ENCODE measurements at places on chromosomes 5 and 9.

DNA sequence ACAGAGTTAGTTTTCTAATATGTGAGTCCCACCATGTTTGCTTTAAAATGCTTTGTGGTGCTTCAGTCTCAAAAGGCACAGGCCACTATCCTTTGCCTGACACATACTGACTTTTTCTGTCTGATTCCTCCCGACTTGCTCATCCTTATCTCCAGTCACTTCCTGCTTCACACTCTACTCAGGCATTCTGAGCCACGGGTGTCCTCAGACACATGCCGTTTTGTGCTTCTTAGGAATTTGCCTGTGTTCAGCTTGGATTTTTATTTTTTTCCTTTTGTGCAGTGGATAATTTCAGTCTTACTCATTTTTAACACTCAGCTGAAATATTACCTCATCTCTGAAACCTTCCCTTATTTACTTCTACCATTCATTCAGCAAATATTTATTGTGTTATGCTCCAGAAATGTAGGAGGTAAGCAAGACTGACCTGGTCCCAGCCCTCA, 54.1 kb downstream of the MAN2A1 start:
- no peak for DNase-seq

GRCh38 chr9:34992376-34992951, 2.9 kb downstream of the DNAJB5 start:
- peak; percentile 66 for DNase-seq

DNA sequence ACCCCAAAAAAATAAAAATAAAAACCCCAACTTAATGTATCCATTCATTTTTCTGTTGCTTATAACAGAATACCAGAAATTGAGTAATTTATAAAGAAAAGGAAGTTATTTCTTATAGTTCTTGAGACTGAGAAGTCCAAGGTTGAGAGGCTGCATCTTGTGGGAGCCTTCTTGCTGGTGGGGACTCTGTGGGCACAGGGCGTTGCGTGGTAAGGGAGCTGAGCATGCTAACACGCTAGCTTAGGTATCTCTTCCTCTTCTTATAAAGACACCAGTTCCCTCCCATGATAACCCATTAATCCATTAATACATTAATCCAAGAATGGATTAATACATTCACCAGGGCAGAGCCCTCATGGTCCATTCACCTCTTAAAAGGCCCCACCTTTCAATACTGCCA, 150.9 kb downstream of the ZSWIM6 start:
- no peak for DNase-seq

GRCh38 chr9:81687521-81688261, 1.7 kb downstream of the TLE1 start:
- DNase-seq, result no peak

- no peak for DNase-seq
These were observed 96.1 kb upstream of the NFIL3 start for GRCh38 chr9:91519520-91520277.

DNA sequence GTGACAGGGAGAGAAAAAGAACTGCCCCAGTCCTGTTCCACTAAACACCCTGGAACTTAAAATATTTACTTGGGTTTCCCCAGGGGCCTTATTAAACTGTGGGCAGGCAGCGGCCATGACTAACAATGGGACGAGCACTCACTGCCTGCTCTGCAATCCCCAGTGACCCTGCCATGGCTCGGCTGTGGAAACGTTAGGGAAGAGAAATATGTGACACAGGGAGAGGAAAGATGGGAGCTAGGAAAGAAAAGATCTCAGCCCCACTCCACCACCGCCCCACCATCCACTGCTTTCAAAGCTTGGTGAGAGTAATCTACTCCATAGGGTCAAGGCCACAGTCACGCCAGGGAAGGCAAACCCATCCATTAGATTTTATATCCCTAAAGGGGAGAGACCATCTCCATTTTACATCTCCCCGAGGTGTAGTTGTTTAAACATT, 117.6 kb downstream of the EFNA5 start:
- DNase-seq, result no peak

DNA sequence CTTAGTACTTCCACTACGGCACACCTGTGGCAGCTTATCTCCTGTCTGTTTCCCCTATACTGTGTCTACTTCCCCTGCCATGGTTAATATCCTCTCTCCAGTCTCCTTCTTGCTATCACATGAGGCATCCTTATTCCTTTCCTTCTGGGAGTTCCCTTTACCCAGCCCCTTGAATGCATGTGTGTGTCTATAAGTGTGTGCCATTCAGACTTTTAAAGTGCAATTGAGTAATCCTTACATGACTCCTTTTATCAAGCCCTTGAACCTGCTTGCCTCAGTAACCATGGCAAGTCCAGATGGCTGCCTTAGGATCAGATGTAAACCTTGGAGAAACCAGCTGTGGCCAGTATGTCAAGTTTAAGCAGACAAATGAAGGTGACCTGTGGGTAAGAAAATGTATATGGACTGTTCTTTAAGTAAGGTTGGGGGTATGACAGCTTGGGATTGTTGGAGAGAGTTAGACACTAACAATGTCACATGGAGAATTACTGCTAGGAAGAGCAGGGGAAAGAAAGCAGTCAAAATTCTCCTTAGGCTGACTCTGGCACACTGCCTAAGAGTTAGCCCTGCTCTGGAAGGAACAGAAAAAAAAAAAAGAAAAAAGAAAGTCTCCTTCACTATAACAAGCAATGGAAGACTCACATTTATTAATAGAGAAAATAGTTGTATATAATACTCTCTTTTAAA, 142.1 kb downstream of the HINT1 start:
- DNase-seq, result no peak

DNA sequence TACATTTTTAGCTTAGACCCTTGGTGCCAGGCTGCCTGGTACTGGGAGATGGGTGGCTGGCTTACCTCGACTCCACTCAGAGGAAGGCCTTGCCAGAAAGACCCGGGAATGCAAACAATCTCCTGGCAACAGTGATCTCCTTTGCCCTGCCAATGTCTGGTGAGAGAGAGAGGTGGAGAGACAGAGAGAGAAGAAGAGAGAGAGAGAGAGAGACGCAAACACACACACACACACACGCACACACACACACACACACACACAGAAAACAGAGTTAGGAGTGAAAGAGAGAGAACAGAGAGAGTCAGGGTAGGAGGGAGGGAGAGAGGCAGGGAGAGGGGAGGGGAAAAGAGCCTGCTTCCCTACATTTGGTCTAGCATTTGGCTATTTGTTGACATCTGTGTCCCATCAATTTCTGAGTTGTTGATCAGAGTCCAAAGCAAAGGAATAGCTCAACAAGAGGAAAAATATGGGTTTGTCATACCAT, 181.6 kb upstream of the MAP1B start:
- DNase-seq, result no peak

GRCh38 chr5:177399997-177400868, at the start of gene PFN3:
Gene PFN3, minus strand, starts transcription at chr5:177400661. Its CDS starts 85 bp downstream, at chr5:177400576.
- no peak for DNase-seq

GRCh38 chr9:31535651-31536050, 848.8 kb upstream of the ACO1 start:
- DNase-seq, result no peak

GRCh38 chr9:133477992-133478850, 678 bp downstream of the SLC2A6 start:
- DNase-seq, result no peak

DNA sequence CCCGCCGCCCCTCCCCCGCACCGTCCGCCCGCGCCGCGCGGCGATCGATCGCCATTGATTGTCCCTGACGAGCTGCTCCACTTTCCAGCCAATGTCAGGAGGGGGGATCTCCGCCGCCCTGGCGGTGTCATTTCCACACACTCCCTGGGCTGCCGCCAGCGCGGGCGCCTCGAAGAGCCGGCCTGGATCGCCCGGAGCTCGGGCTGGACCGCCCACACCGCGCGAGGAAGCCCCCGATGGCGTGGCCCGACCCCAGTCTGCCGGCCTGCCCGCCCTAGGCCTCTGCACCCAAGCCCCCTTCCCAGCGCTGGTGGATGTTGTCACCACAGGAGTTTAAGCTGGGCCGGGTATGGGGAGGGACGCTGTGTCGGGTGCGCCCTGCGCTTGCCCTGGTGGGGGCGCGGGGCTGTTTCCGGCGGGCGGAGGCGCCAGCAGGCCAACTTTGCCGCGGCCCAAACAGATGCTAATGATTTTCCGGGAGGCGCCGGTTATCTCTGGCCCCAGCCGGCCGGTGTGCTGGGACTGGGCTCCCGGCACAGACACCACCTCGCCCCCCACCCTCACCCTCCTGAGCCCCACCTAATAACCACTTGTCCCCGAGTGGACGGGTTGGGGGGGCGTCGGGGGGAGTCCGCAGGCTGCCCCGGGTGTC, 10.6 kb upstream of the CXXC5 start:
- DNase-seq, result no peak

DNA sequence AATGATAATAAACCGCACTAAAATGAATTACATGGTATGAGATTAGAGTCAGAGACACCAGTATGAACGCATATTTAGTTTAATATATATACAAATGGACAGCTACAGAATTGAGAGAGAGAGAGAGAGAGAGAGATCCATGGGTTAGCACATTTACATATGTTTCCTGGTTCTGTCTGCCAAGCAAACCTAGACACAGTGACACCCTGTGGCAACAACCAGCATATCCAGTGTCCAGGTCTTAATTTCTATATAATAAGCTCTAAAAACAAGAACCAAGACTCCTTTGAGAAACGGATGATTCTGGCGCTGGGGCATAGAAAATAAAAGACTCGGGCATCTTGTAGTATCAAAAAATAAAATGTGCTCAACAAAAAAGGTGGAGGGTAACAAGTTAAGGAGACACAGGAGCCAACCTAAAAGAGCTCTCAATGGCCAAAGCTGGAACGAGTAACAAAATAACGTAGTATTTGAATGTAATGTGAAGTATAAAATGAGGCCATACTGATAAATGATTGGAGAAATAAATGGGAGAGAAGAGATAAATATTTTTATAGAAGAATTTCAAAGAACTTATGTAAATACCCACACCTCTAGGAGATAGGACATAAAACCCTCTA, 84.5 kb downstream of the RFX3 start:
- peak; percentile 14 for DNase-seq

DNA sequence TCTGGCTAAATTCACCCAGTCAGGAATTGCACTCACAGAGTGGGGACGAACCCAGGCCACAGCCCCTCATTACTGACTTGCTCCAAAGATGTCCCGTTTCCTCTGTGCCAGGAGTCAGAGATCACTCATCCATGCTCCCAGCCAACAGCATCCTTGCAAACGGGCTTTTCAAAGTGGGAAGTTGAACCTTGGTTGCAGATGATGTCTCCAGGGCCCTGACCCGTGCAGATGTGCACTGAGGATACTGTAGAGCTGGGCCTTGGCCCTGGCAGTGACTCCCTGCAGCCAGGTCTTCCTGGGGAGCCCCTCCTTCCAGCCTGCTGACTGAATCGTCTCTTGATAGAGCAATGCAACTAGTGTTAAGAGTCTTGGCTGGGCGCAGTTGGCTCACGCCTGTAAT, 22.3 kb downstream of the TCF7 start:
- no peak for DNase-seq

GRCh38 chr5:109996246-109996645, 306.5 kb downstream of the MAN2A1 start:
- DNase-seq, result no peak

DNA sequence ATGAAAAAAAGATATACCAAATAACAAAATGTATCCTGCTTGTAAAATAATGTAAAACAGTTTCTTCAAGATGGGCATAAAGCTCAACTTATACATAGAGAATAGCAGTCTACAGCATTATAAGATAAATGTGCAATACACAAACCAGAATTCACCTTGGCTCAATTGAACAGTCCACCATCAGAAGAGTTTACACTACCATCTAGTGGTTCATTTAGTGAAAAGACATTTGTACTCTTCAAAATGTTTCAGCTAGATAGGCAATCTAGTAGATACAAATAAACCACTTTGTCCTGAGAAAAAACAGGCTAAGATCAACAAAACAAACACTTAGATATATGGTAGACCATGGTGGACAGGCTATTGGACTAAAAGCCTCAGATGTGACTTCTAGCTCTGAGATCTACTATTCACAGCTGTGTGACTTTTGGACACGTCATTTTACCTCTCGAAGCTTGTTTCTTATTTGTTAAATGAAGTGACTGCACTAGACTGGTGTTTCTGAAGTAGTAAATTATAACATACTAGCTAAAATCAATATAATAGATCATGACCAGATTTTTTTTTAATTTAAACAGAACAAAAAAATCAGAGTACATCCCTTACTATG, 22.1 kb upstream of the TPD52L3 start:
- no peak for DNase-seq

- DNase-seq, result peak; percentile 84
These were observed at the start of gene RAPGEF1 for GRCh38 chr9:131739959-131740648. Gene RAPGEF1, minus strand, starts transcription at chr9:131740076. Its CDS starts 246 bp downstream, at chr9:131739830.

- no peak for DNase-seq
These were observed 9.2 kb upstream of the CFAP95 start for GRCh38 chr9:69811351-69811868.

- DNase-seq, result no peak
These were observed 975 bp upstream of the HAVCR1 start for GRCh38 chr5:157059891-157060290.

DNA sequence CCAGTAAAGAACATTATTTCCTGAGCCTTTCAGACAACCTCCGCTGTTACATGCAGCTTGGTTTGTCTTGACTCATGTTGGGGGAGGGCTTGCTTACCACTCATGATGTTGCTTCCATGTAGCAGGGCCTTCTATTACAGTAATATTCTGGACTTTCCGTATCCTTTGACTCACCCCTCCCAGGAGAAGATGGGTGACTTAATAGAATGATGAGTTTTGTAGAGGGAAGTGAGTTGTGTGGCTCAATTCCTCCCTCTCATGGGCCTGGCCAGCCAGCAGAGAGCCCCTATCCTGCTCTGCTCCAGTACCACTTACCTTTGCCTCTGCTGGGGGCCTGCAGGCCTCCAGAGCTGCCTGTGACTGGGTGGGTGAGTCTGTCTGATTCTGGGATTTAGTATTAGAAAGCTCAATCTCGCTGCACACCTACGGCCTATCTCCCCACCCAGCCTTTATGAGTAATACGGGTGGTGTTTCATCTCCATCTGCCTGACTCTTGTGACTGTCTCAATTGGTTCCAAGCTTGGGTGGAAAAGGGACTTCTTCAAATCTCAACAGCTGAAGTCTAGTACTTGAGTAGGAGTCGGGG, 52.6 kb upstream of the KLF9 start:
- peak; percentile 7 for DNase-seq

- DNase-seq, result no peak
These were observed 16.7 kb downstream of the ITGA1 start for GRCh38 chr5:52804387-52804791.

GRCh38 chr9:96884443-96884842, 30.1 kb upstream of the ZNF782 start:
- no peak for DNase-seq

DNA sequence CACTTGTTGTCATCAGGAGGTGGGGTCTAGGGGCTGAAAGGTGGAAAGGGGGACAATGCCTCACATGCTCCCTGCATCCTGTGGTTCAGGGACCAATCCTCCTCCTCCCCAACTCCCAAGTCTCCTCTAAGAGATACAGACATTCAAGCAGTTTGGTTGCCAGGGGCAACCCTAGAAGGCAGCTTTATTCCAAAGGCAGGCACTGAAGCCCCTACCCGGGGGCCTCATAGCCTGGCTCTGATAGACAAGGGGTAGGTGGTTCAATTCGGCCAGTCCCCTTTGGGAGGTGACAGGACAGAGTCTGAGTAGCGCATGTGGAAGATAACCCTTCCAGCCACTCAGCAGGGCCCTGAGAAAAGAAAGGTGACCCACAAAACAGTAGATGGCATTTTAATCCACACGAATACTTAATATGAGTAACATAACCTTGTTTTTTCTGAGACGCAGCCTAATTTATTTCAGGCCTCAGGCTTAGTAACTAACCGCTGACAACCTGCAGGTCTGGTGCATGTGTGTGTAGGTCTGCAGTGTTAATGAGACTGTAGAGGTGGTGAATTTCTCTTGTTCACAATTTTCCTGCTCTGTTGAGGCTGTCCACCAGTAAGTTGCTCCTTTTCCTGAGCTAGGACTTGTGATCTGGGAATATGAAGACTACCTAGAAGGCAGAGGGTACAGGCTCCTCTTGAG, 31.3 kb upstream of the HSPA9 start:
- DNase-seq, result no peak
